ENCODE measurements at places on chromosomes 7 and 10.

- DNase-seq = no peak
These were observed 22.5 kb upstream of the BTBD16 start for GRCh38 chr10:122248356-122249302.

DNA sequence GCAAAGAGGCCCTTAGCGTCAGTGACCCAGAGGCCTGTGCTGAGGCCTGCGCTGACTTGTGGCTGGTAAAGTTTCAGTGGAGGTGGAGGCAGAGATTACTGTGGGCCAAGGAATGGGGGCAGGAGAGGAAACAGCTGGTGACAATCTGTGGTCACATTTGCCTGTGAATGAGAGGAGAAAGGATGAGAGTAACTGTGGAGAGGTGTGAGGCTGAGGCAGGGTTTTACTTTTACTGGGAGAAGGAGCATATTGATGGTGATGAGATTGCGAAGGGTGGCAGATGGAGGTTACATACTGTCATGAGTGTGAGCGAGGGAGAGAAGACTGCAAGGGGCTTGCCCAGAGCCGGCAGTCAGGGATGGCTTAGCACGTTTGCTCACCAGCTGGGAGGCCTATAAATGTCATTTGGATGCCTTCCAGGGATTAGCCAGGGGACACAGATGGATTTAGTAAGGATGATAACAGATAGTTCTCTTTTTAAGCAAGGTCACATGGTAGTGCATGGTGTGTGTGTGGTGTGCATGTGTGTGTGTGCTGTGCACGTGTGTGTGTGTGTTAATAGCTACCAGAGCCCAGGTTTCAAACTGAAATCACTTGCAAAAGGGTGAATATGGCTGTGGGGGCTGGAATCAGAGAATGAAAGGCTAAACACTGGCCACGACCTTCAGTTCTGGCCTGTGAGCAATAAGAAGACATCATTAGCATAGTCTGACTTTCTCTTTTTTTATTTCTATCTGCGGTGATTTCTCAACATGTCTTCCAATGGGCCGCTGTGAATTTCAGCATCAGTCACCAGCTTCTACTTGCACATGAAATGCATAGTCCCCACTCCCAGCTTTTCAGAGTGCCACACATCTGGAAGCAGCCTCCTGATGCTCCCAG, 291.5 kb upstream of the ZNF32 start:
- DNase-seq = no peak

DNA sequence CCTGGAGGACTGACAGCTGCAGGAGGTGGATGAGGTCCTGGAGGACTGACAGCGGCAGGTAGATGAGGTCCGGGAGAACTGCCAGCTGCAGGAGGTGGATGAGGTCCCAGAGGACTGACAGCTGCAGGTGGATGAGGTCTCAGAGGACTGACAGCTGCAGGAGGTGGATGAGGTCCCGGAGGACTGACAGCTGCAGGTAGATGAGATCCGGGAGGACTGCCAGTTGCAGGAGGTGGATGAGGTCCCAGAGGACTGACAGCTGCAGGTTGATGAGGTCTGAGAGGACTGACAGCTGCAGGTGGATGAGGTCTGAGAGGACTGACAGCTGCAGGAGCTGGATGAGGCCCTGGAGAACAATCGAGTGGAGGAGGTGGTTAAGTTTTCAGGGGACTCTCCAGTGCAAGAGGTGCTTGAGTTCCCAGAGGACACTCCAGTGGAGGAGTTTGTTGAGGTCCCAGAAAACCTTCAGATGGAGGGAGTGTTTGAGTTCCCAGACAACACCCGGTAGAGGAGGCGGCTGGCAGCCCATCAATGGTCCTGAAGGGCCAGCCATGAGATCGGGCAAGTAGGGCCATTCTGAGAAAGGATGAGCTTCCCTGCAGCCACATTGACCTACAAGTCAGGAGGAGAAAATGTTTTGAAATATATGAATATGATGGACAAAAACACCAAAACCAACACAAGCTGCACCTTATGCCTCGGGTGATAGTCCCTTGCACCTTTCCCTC, 4.7 kb upstream of the EIF5AL1 start:
- DNase-seq = no peak

DNA sequence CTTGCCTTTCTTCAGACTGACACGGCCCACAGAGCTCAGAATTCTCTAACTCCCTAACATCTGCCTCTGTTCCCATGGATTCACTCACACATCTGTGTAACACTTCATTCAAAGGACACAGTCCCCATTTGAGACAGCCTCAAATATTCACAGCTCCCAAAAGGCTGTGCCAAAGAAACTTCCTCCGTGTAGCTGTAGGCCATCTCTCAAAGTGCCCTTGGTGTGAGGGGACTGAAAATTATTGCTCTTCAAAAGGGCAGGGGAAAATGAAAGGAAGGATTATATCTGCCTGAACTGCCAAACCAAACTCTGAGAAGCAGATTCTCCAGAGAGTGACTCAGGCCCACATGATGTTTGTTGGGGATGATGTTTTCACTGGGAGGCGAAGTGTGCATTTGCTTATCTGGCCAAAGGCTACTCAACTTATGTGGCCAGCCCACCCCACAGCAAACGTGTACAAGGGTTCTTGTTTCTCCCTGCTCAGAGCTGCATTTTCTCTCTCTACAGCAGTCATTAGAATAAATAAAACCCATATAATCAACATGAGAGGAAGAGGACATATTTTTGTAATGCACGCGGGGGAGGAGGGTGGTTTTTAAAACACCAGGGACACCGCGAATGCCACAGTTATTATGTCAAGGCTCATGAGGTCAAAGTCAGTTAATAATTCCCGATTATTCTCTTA, 302.4 kb upstream of the NFE2L3 start:
- DNase-seq = no peak

GRCh38 chr7:28685242-28685643, 272.9 kb downstream of the TRIL start:
- DNase-seq = no peak

DNA sequence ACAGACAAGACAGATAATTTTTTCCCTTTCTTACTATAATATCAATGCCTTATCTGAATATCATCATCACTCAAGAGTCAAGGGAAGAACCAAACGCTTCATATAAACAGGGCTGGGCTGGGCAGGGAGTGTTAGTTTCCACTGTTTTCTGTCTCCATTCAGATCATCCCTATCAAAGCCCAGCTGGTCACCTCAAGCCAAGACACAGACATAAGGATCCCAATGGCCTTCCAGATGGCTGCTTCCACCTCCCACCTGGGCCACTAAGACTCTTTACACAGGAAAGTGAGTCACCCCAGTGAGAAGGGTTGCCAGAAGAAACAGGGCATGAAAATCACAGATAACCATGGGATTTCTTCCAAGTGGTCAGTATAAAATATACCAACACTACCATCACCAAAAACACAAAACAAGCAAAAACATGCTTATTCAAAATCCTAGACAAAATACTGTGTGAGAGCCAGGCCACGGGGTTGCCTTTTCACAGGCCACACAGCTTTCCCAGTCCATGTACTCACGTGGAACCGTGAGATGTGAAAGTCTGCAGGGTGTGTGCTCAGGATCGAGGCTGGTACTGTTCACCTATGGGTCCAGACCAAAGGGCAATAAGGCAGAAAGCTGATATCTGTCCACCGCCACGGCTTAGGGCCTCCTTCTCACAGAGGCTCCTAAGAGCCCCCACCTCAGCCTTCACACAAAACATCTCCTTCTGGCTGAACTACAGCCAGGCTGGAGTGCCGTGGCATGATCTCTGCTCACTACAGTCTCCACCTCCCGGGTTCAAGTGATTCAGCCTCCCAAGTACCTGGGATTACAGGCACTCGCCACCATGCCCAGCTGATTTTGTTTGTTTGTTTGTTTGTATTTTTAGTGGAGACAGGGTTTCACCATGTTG, 5.7 kb downstream of the PRSS1 start:
- DNase-seq = no peak

GRCh38 chr10:109474261-109474660, 449.1 kb downstream of the XPNPEP1 start:
- no peak for DNase-seq

GRCh38 chr10:35140727-35141126, 14.1 kb downstream of the CREM start:
- no peak for DNase-seq

- no peak for DNase-seq
These were observed 18.1 kb downstream of the MINDY4 start for GRCh38 chr7:30789334-30789711.

- DNase-seq = no peak
These were observed 98.8 kb downstream of the COBL start for GRCh38 chr7:51217804-51218203.

GRCh38 chr7:25615003-25615402, 386.7 kb upstream of the NPVF start:
- DNase-seq = no peak

Measured in activated CD8-positive, alpha-beta memory T cell treated with anti-CD3 and anti-CD28 coated beads for 1 hour (primary cell).